ENCODE measurements at places on chromosomes 1 and 21.

- DNase-seq = peak; percentile 96
These were observed 15.1 kb downstream of the SH2D2A start for GRCh38 chr1:156801409-156802121.

- DNase-seq = peak; percentile 18
These were observed 150.6 kb downstream of the RWDD3 start for GRCh38 chr1:95384567-95384966.

- no peak for DNase-seq
These were observed 415.0 kb upstream of the ESRRG start for GRCh38 chr1:217138173-217138765.

- DNase-seq = peak; percentile 65
These were observed 633.0 kb downstream of the SMYD3 start for GRCh38 chr1:245873883-245874671.

DNA sequence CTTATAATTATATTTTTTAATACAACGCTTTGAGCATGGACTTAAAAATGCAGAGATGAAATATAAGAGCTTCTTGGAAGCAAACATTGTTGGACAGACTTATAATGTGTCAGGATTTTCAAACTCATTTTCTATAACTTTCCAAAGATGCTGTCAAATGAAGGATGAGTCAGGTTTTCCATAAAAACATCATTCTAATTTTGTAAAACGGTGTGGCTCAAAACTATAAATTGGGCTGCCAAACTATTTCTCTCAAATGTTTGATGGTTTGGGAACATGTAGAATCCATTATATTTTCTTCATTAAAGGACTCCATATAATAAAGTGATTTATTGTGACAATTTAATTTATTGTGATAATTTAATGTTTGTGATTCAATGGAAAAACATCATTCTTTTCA lies 511.2 kb downstream of the USP25 start:
- peak; percentile 8 for DNase-seq

DNA sequence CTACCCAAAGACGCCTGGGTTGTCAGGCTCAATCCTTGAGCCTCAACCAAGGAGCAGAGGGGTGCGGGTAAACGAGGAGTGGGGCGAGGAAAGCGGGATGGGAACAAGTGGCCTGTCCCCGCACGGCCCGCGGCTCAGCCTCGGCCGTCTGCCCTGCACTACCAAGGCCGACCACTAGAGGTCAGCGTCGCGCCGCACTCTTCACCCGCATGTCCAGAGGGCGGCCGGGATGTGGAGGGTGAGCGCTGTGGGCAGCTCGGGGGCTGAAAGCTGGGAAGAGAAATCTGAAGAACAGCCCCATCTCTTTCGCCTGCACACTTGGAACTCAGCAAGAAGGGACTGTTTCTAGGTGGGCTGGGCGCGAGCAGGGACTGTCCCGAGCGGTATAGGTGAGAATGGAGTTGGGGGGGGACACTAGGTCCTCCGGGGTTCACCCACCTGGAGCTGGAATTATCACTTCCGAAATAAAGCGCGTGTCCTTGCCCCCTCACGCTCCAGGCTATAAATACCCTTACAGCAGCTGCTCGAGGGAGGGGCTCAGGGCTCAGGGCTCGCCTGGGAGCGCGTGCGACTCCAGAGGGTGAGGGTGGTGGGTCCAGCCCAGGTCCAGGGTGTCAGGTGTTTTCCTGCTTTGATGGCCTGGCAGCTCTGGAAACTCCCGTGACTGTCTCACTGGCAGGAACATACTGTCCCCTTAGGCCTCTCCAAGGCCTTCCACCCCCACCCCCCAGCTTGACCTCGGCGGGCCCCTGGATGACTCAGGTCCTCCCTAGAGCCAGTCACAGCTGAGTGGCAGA lies 9.8 kb downstream of the SLC30A2 start:
- DNase-seq = peak; percentile 58

DNA sequence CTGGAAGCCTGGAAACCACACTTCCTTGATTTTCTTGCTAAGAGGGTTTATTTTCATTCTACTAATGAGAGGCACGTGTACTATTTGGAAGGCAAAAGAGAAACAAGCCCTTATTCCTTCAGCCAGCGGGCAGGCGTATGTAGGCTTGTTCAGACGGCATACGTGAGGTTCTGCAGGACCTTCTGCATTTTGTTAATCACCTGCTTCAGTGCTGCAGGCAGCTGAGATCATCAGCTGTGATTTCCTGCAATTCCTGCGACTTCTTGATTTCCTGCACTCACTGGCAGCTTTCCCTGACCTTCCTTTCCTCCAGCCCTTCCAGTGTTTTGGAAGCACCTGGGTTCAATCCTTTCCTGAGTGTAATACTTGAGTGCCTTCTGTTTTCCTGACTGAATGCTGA lies 43.4 kb downstream of the TSNAX start:
- DNase-seq = no peak

DNA sequence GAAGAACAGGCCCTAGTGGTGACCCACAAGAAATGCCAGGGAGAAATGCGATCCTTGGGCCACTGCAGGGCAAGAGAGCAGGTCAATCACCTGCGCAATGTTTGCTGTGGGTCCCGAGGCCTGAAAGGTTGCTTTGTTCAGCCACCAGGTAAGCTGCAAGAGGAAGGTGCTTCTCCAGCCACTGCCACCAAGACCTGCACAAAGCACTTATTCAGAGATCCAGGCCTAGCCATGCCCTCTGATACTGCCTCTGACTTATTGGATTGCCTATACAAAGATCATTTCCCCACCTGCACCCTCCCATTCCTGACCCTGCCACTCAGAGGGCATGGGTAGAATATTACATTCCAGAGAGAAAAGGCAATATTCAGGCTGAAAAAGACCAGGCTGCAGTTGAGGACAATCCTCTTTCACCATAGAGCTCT lies 349.4 kb upstream of the NFIA start:
- no peak for DNase-seq

DNA sequence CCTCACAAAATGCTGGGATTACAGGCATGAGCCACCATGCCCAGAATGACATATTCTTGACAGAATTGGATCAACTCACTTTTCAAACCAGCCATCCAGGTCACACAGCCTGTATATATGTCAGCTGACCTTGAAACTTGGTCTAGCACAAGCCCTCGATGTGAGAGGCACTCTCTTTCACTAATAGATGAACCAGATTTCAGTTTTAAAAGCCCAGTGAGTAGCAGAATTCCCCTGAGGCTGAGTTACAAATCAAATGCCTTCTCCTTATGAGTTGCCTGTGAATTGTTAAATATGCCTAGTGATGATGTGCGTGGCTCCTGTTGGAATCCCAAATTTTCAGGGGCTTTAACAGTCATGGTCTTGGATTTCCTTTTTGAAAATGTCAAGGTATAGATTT lies 88.7 kb downstream of the CD247 start:
- no peak for DNase-seq

GRCh38 chr1:34328281-34328799 lies 151.6 kb downstream of the C1orf94 start:
- no peak for DNase-seq

DNA sequence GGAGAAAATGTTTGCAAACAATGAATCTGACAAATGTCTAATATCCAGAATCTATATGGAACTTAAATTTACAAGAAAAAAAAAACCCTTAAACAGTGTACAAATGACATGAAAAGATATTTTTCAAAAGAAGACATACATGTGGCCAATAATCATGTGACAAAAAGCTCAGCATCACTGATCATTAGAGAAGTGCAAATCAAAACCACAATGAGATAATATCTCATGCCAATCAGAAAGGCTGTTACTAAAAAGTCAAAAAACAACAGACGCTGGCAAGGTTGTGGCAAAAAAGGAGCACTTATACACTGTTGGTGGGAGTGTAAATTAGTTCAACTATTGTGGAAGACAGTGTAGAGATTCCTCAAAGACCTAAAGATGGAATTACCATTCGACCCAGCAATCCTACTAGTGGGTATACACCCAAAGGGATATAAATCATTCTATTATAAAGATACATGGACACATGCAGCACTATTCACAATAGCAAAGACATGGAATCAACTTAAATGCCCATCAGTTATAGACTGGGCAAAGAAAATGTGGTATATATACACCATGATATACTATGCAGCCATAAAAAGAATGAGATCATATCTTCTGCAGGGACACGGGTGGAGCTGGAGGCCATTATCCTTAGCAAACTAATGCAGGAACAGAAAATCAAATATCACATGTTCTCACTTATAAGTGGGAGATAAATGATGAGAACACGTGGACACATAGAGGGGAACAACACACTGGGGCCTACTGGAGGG lies 123.2 kb downstream of the PTPRC start:
- DNase-seq = no peak

All from fibroblast of skin of right biceps (primary cell).